ENCODE measurements at places on chromosomes 6 and 20.

DNA sequence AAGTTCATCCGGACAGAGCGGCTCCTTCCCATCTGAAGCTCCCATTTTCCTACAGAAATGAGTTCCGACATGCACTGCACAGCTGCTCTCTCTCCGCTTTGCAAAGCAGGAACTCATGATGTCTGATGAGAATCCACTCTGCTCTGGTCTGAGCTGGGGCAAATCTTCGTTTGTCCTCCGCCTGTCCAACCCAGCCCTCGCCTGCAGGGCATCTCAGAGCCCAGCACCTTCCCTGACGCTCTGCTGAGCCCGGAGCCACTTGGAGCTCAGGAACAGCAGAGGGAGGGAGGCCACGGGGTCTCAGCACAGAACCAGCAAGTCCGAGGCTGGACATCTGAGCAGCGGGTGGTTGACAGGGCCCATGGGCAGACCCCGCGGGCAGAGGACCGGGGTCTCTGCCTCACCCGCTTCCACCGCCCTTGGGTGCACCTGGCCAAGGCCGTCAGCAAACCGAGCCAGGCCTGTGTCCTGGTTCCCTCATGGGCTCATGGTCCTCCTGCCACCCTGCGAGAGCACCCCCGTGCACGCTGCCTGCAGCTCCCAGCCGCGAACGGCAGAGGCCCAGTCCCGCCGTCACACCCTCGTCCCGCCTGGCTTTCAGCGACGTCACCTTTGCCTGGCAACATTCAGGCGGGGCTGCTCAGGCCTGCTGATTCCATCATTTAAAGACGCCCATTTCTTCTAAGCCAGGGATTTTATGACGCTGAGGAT lies 78.5 kb upstream of the BHLHE23 start:
- peak; percentile 55 for DNase-seq

DNA sequence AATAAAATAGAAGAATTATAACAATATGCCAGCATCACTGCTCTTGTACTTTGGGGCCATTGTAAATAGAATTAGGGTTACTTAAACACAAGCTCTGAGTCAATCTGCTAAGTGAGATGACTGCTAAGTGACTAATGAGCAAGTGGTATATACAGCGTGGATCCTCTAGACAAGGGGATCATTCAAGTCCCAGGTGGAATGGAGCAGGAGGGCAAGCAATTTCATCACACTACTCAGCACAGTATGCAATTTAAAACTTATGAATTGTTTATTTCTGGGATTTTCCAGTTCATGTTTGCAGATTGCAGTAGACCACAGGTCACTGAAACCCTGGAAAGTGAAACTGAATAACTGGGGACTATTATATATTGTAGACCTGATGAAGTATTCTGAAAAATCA lies 235.3 kb downstream of the BTBD3 start:
- DNase-seq: no peak

- no peak for DNase-seq
Observed at GRCh38 chr6:147159536-147160374, 44.5 kb upstream of the STXBP5 start.

DNA sequence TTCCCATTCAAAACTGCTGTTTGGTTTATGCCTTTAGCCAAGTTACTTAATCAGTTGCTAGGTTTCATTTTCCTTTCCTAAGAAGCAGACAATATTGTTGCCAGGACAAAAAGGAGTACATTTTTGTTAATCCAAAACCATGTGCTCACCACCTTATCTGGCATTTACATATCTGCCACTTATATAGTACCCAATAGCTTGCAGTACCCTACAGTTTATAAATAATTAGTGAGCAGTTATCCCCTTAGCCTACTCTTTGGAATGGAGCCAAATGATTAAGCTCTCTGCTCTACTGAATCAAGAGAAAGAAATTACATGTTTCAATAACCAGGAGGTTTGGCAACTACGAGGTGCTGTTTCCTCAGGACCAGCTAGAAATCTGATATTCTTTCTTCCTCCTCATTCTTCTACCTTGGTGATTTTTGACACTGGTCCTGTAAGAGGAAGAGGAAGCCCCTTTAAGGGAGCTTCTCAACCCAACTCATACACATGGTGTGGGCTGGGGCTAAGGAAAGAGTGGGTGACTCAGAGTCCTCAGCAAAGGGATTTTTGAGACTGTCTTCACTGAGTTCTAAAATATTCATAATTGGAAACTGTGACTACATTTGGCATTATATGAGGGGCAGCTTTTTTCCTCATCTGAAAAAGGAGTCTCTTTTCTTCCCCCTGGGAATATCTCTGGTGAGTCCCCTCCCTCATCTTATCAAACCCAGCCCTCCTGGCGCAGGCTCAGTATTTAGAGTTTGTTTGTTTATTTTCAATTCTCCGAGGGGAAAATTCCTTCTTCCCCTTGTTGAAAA lies 1.5 kb downstream of the ZNFX1 start:
- no peak for DNase-seq

- no peak for DNase-seq
Observed at GRCh38 chr20:35000922-35001595, 45.4 kb downstream of the MYH7B start.

- no peak for DNase-seq
Observed at GRCh38 chr6:157773248-157773773, 49.7 kb upstream of the SNX9 start.

DNA sequence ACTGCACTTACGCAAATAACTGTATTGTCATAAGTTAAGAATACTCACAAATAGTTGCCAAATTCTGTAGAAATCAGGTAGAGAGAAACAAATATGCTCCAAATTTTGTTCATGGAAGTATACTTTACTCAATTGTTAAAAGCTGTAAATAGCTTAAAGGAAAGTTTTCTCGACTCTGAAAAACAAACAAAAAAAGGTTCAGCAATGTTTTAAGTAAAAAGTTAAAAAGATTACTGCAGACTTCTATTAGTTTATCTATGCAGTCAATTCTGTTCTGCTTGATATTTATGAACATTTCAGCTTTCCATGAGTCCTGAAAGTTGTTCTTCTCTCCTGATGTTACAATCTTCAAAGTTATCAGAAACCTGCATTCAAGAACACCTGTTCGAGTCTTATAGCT lies 37.5 kb upstream of the FAM8A1 start:
- no peak for DNase-seq

GRCh38 chr6:44485601-44486401 lies 98.3 kb downstream of the CDC5L start:
- DNase-seq: no peak

DNA sequence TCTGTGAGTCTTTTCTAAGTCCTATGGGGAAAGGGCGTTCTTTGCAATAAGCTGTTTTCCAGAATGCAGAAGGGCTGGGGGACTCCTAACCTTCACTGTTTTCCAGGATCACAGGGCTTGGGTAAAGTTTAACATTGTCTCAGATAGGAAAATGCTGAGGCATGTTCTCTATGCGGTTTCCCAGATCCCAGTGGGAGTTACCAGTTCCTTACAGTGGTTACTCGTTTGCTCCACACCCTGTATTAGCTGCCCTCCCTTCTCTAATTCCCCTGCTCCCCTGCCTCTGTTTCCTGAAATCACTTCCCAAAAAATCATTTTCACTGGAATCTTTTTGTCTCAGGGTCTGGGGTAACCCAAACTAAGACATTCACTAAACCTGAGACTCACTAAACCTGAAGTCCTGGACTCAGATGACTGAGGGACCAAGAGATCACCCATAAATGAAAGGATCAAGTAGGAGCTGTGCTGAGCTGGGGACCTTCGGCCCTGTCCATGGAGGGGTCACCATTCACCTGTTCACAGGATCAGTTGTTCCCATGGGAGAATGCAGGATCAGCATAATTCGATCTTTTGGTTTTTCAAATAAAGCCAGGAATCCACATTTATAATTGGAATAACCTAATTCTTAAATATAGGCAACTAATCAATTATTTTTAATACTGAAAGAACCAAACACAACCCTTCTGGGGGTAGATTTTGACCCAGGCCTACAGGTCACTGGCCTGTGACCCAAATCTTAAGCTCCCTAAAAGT lies 76.2 kb downstream of the ISM1 start:
- DNase-seq: no peak

DNA sequence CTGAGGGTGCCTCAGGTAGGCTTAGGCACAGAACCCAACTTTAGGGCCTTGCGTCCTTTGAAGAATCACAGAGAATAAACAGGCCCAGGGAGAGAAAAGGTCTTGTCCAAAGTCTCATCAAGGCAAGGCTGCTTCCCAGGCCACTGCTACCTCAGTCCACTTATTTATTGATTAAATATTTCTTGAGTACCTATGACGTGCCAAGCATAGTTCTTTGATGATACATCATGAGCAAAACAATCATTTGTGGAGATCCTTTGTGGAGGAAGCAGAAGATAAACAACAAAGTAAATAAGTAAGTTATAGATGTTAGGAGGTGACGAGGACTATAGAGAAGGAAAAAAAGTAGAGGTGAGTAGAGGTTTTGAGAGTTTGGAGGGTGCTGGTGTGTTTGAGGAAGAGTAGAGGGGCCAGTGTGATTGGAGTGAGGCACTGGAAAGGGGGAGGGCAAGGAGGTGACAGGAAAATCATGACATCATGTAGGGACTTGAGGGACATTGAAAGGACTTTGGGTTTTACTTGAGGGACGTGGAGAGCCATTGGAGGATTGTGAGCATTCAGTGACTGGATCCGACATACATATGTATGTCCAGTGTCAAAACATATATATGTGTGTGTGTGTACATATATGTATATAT lies 14.1 kb upstream of the CHMP4B start:
- DNase-seq: no peak

DNA sequence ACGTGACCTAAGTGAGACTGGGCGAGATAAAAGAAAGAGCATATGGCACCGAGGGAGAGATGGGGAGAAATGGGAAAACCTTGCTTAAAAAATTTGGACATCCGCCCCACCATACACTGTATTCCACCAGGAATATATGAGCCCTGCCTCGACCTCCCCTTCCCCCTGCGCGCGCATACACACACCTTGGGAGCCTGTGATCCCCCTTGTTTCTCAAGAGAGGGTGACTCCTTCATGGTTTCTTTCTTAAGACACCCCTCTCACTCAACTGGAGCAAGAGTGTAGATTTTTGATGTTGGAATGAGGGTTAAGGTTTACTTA lies 480 bp downstream of the ABCF1 start:
- no peak for DNase-seq

DNA sequence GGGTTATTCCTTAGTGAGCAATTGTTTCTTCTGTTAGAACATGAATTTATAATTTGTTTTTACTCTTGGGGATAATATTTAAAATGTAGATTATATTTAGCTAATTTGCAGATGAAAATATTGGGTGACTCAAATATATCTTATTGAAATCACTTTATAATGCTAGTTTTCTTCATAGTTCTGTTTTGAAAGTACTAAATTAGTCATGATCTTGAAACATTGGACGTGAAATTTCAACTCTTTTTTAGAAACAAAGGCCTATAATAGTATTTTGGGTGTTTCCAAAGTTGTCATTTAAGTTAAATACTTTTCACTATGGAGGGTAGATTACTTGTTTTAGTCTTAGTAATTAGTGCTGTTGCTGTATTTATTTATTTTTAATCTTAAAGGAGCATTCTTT lies 250.9 kb downstream of the UTRN start:
- no peak for DNase-seq

DNA sequence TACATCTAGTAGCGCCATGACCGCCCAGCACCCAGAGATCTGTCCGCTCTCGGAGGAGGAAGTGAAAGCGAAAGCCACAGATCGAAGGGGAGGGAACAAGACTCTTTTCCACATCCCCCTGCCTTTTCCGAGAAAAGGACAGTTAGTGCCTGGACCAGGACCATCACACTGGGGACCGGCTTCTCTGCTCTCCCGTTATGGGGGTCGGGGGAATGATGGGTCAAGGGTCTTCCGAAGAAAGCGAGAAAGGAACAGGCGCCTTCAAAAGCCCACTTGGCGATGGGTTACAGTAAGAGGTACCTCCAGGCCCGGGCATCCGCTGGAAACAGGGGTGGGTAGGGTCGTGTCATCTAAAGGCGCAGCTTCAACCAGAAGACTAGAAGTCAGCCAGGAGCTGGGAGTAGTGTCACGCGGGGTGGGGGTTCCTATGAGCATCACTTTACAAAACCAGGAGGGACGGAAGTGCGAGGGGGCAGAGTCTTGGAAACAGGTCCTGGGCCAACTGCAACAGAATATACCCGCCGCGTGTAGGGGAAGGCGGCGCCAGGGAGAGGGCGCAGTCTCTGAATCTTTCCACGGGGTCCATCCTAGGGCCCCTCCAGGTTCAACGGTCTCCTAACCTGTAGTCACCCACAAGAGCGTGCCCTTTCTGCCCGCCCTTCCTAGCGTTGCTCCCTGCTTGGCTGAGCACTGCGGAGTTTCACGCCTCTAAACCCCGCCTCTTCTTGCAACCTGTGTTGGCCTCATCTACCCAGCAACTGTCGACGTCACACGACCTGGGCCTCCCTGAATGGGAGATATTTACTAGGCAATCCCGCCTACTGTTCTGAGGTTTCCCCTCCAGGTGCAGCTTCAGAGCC lies at the start of gene PSMB8:
PSMB8 (minus strand) TSS at position 69 of the 860 bp plus-strand sequence; CDS start at position 18, 51 bp downstream.
- DNase-seq: peak; percentile 93

GRCh38 chr6:73562558-73562957 lies 41.7 kb upstream of the EEF1A1 start:
- DNase-seq: no peak

DNA sequence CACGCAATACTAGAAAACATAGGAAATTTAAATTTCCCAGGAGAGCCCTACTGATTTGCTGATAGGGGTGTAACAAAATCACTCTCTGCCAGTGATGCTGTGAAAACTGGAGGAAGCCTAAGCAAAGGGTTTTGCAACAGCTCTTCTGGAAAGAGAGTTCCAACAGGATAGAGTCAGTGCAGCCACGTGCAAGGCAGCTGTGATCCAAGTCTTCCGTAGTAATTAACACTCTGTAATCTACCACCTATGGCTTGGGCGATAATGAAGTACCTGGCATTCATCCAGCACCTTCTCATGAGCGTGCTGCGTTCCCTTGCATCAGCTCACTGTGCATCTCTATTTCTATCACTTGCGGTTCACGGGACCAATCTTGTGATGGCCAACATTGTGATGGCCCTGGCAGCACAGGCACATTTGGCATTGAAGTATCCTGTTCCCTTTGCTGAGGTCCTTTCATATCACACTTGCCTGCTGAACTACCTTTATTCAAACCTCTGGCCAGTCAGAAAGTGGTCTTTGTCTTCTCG lies 48.2 kb downstream of the IRF4 start:
- no peak for DNase-seq

DNA sequence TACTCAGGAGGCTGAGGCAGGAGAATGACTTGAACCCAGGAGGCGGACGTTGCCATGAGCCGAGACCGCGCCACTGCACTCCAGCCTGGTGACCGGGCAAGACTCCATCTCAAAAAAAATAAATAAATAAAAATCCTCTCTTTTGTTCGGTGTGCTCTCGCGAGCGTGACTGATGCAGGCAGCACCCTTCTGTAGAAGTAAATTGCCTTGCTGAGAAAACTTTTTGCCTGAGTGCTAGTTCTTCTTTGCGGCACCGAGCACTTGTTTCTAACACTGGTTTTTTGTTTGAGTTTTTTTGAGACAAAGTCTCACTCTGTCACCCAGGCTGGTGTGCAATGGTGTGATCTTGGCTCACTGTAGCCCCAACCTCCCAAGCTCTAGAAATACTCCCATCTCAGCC lies 30.5 kb downstream of the PLN start:
- no peak for DNase-seq

- no peak for DNase-seq
Observed at GRCh38 chr20:2878515-2878914, 5.2 kb downstream of the PTPRA start.

- no peak for DNase-seq
Observed at GRCh38 chr6:2482773-2483172, 237.4 kb upstream of the GMDS start.

All from left forelimb (tissue), 1 donor.